Activated CD4-positive, alpha-beta memory T cell treated with anti-CD3 and anti-CD28 coated beads, Interleukin-2, amount 10 ng/mL, durations not matched to agents 7 days and 5 days (primary cell): ENCODE measurements at places on chromosomes 6 and 20.
A peak's percentile ranks its signal among the peaks of the same experiment; 100 is the strongest.

- DNase-seq: peak; percentile 37
Measured at GRCh38 chr6:90109141-90109540, 187.5 kb downstream of the BACH2 start.

DNA sequence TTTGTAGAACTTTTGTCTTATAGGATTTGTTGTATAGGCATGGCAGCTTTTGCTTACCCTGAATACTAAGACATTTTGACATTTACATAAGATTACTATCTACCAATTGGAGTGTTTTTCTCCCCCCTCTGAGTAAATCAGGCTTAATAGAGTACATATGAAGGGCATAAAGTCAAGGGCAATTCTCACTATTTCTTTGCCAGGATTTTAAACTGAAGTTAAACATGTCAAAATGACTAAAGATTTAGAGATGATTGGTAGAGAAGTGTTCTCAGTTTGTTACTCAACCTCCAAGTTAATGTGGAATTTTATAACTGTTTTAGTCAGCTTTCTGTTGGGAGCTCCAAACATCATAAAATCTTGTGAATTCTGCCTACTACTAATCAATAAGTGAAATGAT, 157.8 kb downstream of the CDKAL1 start:
- DNase-seq: no peak

- no peak for DNase-seq
Measured at GRCh38 chr6:110681543-110682459, 133.5 kb downstream of the CDK19 start.

DNA sequence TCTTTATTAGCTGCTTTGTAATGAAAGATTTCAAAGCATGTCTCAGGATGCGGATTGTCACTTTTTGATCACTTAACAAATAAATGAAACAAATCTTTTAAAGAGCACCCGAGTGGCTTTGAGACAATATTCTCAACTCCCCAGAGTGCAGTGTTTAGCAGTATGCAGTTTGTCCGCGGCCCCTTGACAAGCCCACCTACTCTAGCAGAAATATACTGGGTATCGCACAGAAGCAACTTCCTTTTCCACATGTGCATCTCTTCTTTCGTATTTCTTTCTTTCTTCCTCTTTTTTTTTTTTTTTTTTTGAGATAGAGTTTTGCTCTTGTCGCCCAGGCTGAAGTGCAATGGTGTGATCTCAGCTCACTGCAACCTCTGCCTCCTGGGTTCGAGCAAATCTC, 84.5 kb upstream of the FAM184A start:
- no peak for DNase-seq
